ENCODE measurements at places on chromosomes 11 and 22.

- DNase-seq: peak; percentile 39
Observed at GRCh38 chr11:73493956-73494598, 103.8 kb downstream of the FAM168A start.

DNA sequence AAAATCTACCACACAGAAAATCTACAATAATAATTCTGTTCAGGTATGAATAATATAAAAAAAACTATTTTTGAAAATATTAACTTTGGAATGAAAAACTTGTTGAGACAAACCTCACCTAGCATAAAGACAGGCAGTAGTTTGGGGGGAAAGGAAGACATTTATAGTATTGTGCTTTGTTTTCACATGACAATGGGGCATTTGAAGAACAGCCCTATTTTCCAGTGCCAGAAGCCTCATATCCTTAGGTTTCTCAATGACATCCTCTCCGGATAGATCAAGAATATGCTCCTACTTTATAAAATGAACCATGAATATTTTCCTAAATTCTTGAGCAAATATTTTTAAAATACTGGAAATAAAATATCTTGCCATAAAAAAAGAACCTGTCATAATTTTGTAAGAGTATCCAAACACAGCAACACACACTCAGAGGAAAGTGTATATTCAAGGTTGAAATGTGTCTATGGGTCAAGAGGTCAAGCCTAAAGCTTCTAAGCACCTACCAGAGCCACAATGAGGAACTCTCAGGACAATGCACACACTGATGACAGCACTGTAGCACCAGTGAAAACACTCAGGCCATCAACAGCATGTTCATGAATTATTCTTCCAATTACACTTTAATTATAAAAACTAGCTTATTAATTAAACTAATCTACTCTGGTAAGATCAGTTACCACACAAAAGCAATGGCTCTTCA is 68.7 kb downstream of the MRTFA start:
- DNase-seq: no peak

DNA sequence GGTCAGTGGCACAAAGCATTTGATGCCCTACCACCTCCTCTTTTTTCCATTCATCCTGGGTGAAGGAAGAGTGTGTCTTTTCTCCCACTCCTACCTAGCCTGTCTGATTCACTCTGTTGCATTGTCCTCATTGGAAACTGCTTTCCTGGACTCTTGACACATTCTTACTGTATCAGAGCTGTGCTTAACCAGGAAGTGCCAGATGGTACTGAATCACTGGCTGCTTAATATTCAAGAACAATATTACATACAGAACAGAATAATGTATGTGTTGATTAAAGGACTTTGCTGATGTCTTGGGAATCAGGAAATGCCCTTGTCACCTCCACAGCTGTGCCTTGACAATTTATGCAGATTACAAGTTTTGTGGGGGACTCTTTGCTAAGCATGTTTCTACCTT is 44.4 kb downstream of the SVIP start:
- no peak for DNase-seq

DNA sequence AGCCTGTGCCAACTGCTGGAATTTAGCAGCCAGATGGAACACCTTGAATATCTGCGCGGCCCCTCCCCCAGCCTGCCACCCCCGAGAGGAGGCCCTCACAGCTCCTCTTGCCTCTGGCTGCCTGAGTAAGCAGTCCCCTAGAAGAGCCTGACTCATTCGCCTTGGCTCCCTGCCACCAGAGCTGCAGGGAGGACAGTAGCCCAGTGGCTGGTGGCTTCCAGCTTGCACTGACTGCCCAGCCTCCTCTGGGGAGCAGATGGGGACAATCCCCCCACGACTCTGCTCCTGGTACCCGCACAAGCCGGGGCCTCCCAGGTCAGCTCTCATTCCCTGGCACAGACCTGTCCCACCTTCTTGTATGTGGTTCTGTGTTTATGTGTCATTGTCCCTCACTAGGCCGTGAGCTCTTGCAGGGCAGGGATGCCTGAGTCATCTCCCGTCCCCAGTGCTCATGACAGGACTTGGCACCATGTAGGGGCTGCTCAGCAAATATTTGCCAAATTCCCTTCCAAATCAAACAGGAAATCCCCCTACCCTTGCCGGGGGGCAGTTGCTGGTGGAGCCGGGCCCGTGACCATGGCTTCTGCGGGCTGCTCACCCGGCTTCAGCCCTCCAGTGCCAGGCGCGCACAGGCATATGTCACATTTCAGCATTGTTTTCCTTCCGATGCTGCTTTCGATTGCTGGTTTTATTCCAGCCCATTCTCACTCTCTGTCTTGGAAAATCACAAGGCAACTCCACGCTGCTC is 43.6 kb downstream of the CACNG2 start:
- no peak for DNase-seq

- DNase-seq: no peak
Observed at GRCh38 chr11:72859126-72859525, 44.9 kb downstream of the ATG16L2 start.

GRCh38 chr11:46540807-46541206 is 53.0 kb downstream of the AMBRA1 start:
- DNase-seq: no peak

GRCh38 chr11:45905095-45905494 is 2.0 kb downstream of the FREY1 start:
- no peak for DNase-seq

- no peak for DNase-seq
Observed at GRCh38 chr11:82986446-82986845, 84.9 kb downstream of the DDIAS start.

DNA sequence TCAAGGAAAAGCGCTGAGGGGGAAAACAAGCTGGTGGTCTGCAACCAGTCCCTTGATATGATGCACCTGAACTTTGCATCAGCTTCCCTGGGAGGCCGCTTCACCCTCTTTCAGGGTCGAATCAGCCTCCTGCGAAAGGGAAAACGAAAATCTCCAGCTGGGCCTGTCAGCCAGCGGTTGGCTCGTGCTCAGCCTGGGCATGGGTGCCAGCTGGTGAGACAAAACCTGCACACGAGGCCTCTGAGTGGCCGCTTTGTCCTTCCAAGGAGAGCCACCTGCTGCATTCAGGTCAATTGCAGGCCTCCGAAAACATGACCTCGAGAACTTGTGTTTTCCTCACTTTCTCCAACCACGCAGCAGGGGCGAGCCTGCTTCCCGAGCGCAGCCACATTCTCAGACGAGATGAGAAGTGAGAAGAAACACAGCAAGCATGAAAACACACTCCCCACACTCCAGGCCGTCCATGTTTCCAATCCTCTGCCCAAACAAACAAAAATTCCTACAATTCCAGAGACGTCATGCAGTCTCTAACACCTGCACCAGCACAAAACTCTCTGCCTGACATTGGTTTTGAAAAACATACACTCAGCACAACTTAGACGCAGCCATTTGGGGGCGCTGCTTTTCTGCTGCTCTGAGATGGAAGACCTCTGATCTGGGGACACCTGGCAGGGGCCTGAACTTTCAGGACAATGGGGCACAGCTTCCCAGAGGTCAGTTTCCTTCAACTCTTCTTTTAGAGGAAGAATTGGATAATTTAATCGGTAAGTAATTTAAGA is 77.1 kb downstream of the DHCR7 start:
- DNase-seq: no peak

DNA sequence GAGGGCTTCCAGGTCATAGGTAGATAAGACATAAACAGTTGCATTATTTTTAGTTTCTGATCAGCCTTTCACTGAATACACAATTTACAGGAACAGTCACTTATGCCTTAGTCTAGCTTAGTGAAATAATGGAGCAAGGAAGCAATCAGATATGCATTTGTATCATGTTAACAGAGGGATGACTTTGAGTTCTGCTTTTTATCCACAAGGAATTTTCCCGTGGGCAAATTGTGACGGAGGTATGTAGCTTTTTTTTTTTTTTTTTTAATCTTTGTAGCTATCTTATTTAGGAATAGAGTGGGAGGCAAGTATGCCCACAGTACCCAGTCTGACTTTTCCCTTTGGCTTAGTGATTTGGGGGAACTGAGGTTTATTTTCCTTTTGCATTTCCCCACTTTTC is 3.4 kb upstream of the NLRP10 start:
- no peak for DNase-seq

DNA sequence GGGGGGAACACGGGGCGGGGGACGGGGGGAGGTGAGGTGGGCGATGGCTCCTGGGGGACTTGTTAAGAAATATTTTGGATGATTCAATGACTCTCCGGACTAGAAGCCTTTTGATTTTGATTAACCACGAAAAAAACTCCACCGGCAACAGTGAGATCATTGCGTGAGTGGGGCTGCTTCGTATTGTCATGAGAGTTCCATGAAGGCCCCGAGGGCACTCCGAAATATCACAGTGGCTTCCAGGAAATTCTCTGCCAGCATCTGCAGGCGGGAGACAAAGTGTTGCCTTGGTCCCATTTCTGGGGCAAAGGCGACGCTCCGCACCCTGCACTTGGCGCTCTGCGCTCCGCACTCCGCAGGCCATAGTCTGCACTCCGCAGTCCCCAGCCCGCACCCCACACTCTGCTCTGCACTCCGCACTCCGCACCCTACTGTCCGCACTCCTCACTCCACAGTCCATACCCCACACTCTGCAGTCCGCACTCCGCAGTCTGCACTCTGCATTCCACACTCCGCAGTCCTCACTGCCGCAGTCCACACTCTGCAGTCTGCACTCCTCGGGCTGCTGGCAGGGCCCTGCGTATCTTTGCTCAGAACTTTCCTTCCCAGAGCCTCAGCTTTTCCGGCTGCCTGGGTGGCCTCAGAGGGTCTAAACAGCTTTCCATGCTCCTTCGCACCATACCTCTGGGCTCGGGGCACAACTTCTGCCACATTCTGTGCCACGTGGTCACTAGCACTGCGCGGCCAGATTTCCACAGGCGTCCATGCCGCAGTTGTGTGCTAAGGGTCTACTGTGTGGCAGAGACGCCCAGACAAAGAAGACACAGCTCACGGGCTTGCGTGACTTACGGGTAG is 61.1 kb downstream of the LINC01488 start:
- DNase-seq: no peak

DNA sequence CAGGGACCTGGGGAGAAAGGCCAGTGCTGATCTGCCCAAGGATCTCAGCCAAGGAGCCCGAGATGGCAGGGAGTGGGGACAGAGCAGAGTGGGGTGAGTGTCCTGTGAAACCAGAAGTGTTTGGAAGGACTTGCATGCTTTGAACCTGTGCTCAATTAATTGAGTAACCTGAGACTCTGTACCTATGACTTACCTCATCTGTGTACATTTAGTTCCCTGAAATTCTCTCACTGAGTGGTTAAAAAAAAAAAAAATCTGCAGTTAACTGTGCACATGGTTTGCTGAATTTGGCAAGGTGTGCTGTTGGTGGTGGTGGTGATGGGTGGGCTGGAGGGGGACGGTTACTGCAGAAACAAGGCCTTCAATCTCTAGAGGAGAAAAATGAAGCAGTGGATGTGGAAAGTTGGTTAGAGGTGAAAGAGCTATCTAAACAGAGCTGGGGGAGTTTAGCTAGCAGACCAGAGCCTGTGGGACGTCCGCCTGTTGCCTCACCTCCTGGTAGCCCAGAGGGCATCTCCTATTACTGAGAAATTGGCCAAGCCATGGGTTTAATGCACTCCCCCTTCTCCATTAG is 8.3 kb upstream of the SORL1-AS1 start:
- DNase-seq: no peak

DNA sequence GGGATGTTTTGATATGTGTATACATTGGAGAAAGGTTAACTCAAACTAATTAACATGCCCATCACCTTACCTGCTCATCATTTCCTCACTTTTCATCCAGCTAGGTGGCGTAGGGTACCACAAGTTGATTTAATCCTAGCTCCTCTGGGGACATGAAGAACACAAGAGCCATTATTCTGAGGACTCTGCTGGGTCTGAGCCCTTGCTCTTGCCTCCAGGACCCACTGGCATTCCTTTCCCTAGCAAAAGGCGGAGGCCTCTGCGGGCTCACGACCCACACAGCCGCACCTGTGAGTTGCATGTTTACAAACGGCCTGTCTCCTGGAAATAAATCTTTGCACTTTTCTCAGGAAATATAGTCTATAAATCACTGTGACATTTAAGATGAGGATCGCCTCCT is 871.9 kb downstream of the TBC1D22A start:
- DNase-seq: no peak

GRCh38 chr11:111408789-111409727 is 30.0 kb upstream of the POU2AF1 start:
- no peak for DNase-seq

- DNase-seq: no peak
Observed at GRCh38 chr11:1779806-1780699, 16.3 kb upstream of the CTSD start.

DNA sequence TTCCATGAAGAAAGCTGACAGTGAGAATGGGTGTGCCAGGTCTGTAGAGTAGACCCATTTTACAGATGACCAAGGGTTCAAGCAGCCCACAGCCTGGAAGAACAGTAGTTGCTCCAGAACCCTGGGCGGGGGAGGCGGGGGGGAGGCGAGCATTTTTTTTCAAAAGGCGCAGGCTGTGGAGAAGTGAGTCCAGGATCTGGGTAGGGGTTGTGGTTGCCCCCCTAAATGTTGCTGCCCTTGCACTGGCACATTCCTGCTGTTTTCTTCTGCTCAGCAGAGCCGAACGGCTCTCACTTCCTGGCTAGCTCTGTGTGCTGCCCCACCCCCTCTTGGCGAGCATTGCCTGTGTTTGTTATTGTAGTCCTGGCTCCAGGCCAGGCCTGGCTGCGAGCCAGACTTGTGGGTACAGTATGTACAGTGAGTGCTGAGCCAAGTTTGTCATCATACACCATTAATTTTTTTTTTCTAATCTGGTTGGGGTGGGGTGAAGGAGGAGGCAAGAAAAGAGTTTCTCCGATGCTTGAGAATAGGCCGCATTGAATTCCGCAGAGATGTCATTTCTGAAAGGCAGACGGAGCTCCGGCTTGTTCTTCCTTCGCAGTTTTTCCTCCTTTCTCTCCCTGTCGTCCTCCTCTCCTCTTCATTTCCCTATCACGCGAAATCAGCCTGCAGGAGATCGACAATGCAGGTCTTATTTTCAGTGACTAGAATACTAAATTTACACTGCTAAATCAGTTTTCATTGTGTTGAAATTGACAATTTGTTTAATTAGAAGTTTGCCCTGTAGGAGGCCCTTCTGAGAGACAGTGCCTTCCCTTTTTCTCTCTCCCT is 100.5 kb downstream of the ZBTB16 start:
- DNase-seq: no peak

DNA sequence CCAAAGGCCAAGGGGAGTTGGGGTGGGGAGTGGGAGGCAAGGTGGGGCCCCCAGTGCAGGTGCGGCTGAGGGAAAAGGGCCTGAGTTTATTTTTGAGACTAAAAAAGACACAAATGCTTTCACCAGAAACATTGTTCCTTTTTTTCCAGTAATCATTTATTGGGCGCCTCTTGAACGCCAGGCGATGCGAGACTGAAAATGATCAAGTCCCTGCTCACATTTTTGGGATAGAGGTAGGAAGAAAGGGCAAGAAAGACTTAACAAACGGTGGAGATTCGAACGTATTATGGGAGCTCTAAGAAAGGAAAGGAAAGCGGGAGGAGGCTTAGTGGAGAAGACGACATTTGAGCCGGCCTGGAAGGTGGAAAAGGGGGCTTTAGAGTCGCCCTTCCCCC is 796 bp upstream of the SF3B2 start:
- DNase-seq: no peak

GRCh38 chr11:110857892-110858546 is 145.8 kb upstream of the ARHGAP20 start:
- DNase-seq: no peak
